Activated effector memory CD4-positive, alpha-beta T cell treated with anti-CD3 and anti-CD28 coated beads, Interleukin-2, amount 50 U/mL, for 16 hours (primary cell): ENCODE measurements at places on chromosomes 7 and 10.

- no peak for DNase-seq
Measured at GRCh38 chr10:122213766-122214165, 57.3 kb upstream of the BTBD16 start.

GRCh38 chr7:37311355-37311754, 137.3 kb downstream of the ELMO1 start:
- peak; percentile 80 for DNase-seq

DNA sequence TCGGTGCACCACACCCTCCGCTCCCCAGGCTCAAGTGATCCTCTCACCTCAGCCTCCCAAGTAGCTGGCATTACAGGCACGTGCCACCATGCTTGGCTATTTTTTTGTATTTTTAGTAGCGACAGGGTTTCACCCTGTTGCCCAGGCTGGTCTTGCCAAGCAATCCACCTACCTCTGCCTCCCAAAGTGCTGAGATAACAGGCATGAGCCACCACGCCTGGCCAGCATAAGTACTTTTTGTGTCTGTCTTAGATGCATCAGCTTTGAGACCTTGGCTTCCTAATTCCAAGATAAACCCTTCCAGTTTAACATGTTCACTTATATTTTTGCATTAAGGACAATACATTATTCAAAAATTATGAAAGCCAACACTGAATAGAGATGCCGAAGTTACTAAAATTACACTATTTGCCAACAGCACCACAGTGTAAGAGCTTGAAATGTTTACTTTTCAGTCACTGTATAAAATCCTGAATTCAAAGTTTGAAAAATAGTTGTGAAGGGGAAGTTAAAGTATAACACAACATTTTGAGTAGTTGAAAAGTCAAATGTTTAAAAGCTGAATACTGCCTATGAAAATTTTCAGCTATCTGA, 36.5 kb downstream of the ANKIB1 start:
- DNase-seq: no peak

DNA sequence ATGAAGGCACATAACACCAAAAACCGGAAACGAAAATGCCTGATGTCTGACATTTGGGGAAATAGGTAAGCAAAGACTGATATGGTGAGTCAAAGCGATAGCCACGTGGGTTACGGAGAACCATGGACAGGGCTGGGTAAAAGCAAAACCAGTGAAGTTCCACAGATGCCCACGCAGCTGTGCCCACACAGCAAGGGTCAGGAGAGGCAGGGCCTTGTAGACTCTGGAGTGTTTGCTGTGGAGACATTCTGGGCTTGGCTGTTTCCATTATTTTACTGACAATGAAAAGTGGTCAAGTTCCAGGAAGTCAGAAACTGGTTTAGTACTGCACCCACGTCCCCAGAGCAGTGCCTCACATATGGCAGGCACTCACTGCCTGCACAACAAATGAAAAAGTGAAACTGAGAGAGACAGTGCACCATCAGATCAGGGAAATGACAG, 148.7 kb downstream of the ZMYND11 start:
- peak; percentile 79 for DNase-seq

DNA sequence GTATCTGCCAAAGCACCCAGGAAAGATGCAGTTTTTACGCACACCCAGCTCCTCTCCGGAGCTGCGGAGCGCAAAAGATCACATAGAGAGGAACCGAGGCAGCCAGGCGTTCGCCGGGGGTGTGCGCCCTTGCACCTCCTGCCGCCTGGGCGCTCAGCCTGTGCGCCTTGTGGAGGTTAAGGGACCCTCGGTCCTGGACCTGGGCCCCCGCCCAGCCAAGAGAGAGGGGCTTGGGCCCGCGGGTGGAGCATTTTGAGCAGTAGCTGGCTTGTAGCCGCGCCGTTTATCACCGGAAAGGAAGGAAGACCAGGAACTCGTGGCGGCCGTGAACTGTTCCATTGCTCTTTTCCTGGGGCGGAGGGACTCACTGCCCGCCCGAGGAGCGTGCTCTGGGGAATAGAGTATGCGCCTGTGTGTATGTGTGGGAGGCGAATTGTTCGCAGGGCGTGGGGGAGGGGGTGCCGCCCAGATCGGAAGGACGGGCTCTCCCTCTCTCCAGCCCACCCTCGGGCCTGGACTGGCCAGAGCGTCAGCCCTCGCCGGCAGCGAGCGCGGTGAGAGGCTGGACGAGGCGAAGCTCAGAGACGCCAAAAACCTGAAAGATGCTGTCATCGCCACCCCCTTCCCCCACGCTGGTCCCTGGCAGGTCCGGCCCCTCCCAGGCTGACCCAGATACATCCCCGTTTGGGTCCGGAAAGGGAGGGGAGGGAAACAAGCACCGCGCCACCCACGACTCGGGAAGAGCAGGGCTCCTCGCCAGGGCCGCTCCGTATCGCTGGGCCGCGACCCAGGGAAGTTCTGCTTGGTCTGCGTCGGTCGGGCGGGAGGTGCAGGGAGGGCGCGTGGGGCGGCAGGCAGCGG, 1.2 kb upstream of the WNT2 start:
- no peak for DNase-seq

DNA sequence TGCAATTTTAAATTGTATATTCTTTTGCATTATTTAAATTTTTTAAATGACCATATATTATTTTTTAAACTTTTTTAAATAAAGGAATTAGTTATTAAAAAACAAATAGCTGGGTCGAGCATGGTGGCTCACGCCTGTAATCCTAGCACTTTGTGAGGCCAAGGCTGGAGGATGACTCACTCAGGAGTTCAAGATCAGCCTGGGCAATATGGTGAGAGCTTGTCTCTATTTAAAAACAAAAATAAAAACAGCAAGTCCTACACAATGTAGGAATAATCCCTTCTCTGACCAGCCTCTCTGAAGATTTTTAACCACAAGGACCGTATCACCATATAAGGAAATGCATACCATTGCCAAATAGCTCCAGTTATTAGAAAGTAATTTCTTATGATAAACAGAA, 19.6 kb downstream of the NOC3L start:
- no peak for DNase-seq

DNA sequence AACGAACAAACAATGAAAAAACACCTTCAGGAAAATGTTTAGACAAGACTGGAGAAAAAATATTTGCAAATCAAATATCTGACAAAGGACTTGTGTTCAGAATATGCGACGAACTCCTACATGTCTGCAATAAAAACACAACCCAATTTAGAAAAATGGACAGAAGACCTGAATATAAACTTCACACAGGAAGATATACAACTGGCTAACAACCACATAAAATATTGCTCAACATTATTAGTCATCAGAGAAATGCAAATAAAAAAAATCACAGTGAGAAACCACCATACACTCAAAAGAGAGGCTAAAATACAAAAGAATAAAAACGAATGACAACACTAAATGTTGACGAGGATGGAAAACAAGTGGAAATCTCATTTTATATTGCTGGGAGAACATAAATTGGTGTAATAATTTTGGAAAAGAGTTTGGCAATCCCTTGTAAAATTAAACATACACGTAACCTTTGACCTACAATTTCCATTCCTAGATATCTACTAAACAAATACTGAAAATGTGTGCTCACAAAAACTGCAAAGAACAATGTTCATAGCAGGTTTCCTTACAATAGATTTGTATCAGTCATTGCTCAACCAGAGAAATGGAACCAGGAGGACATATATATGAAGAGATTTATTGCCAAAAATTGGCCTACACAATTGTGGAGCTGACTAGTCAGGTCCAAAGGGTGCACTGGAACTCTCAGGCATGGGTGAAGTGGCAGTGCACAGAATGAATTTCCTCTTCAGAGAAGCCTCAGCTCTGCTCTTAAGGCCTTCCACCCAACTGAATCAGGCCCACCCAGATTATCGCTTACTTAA, 82.9 kb upstream of the OGDHL start:
- DNase-seq: no peak

DNA sequence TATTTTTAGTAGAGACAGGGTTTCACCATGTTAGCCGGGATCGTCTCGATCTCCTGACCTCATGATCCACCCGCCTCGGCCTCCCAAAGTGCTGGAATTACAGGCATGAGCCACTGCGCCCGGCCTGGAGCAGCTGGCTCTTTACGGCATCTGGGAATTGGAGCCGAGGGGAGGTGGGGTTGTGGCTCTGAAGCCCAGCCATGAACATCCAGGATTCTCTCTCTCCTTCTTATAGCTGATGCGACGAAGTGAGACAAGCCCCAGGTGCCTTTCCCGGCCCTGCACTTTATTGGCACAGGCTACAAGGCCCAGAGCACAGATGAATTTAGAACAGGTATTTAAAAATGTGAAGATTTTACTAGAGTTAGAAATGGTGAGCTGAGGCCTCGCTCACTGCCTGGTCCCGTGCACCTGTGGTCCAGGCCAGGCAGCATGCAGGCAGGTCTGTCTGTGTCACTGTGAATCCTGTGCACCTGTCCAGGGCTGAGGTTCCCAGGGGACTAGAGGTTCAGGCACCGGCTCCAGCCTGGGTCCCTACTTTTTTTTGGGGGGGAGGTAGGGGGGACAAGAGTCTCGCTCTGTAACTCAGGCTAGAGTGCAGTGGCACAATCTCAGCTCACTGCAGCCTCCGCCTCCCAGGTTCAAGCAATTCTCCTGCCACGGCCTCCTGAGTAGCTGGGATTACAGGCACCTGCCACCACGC, 379.7 kb upstream of the FOXK1 start:
- no peak for DNase-seq

- DNase-seq: no peak
Measured at GRCh38 chr7:129370812-129371211, 63.4 kb upstream of the STRIP2 start.

DNA sequence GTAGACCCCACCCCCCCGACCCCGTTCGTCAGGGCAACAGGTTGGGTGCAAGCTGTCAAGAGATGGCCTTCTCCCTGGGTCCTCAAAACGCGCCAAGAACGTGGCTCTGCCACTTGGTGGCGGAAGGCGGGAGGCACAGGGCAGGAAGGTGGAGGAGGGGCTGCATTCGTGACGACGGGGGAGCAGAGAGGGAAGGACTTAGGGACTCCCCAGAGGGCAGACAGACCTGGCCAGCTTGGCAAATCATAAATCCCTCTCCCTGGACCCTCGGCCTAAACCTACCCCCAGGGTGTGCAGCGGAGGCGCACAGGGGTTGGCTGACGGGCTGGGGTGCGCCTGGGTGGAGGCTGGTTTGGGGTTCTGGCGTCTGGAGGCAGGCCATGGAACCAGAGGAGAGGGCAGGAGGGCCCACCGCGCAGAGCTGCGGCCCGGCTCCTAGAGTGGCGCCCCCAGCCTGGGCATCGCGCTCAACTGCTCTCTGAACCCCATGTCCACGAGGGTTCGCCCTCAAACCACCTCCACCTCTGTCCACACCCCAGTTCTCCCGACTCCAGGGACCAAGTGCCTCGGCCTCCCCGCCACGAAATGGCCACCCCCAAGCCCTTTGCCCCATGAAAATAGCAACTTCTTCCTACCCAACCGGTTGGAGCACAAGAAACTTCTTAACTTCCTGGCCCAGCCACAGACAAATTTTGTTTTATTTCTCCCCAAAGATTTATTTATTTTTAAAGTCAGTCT, 10.8 kb upstream of the GATA3 start:
- peak; percentile 80 for DNase-seq
